ENCODE measurements at places on chromosomes 12 and 14.

DNA sequence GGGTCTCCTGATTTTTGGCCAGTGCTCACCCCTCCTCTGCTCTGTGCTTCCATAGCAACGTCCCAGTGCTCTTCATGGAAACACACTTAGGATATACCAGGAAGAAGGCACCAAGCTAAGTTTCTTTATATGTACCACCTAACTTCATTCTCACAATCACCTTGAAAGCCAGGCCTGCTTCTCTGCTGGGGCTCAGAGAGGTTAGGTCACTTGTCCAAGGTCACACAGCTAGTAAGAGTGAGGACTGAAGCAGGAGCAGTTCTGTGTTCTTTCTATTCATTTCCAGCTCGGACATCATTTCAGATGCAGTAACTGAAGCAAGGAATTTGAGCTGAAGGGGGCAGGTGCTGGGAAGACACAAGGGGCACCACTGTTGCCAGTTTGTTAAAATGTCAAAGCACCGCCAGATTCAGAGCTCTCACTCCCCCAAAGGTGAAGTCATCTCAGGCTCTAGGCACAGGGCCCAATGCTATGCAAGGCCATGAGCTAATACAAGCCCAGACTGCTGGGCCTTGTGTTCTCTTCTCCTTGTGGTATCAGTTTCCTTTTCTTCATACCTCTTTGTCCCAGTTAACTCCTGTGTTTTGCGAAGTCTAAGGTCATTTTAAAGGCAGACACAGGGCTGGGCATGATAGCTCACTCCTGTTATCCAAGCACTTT, 19.7 kb upstream of the YY1 start:
- DNase-seq, result no peak

DNA sequence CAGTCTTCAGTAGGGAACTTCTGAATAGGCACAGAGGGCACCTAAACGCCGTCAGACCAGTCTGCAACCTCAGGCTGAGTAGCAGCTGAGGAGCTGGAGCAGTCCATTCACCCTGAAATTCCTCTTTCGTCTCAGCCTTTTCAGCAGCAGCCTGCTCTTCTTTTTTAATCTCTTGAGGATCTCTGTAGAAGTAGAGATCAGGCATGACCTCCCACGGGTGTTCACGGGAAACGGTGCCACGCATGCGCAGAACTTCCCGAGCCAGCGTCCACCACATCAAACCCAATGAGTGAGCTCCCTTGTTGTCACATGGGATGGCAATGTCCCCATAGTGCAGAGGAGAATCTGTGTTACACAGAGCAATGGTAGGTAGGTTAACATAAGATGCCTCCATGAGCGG, 11.1 kb upstream of the MARK3 start:
- DNase-seq, result no peak

DNA sequence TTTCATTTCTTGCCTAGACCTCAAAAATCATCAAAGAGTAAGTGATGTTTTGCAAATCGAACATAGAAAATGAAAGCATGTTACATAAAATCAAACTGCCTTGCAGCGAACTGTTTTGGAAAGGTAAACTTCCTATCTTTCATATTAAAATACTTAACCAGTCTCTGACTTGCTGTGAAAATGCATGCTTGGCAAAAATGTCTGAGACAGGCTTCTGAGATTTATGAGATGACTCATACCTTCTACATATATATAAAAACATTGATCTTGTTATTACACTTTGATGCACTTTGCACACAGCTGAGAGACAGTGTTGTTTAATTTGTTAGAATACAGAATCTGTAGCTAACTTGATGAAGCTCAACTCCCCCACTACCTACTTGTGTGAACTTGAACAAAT, 179.1 kb downstream of the KITLG start:
- DNase-seq, result no peak

DNA sequence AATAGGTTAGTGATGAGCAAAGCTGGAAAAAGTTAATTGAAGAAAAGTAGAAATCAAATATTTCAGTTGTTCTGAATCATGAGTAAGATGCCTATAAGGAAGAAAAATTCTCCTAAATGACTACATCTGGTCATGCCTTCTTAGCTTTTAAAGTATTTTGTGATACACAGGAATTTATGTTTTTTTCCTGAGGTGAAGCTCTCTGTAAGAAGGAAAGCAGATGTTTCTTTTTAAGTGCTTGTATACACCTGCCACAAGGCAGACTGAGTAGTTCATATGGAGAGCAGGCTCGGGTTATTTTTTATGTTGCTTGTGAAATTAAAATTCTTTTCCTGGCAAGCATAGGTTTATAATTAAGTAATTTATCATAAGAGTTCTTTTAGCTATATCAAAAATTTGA, 275.2 kb downstream of the RAD51B start:
- DNase-seq, result no peak

GRCh38 chr12:84375449-84376170, 537.0 kb downstream of the SLC6A15 start:
- no peak for DNase-seq

DNA sequence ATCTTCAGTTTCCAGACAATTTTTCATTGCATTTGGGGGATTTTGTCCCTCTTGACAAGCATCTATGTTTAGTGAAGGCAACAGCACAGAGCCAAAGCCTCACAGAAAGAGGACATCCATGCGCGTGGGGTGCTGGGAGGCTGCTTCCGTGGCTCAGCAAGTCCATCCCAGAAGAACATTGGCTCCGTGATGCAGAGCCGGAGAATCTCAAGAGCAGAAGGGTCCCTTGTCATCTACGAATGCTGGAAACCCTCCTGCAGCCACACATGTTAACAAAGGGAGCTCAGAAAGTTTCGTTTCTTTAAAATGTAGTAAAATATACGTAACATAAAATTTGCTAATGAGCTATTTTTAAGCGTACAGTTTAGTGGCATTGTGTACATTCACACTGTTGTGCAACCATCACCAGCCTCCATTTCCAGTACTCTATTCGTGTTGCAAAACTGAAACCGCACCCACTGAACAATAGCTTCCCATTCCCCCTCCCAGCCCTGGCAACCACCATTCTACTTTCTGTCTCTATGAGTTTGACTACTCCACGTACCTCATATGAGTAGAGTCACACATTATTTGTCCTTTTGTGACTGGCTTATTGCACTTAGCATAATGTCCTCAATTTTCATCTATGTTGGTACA, 185.9 kb downstream of the TTC7B start:
- DNase-seq, result no peak

- no peak for DNase-seq
Measured at GRCh38 chr12:115004470-115005146, 320.6 kb upstream of the TBX3 start.

DNA sequence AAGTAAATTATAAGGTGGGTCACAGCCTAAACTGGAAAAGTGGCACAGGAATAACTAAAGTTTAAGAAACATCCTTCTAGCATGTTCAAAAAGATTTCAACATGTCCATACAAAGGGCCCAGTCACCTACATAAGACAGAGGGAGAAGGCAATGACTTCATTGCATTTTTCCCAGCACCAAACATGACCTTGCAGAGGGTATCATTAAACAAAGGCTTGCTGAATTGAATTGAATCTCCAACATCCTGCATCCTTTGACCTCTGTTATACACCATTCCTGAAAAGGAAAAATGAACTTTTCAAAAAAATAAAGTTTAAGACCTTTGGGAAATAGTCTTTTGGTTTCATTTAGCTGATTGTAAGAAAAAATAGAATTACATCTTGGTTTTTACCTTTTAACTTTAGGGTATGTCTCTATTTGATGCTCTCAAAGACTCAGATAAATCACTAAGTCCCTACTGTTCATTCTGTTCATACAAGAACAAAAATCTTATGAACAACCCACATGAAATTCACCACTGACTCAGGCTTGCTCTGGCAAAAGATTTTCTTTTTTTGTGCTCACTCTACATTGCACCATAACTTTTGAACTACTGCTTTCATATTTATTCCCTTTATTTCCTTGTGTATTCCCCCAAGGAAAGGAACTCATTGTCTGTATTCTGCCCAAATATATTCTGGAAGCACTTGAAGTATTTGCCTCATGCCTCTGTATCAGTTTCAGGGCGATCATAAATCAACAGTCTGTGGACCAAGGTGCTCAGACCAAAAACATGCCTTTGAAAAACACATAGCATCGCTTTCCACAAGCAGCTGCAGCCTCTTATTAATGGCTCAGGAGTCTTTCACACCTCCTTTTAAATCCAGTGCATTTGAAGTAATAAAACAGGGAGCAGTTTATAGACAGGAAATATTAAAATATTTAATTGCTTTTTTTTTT, 121.7 kb downstream of the DUSP6 start:
- no peak for DNase-seq
